ENCODE measurements at places on chromosomes 6 and 20. TPM values are rescaled to one million over a fixed set of nuclear protein-coding genes. Genes with fewer than 3 reads are reported as not detected.

HLA-DMB gene
- total RNA-seq = 6.6 TPM

DNA sequence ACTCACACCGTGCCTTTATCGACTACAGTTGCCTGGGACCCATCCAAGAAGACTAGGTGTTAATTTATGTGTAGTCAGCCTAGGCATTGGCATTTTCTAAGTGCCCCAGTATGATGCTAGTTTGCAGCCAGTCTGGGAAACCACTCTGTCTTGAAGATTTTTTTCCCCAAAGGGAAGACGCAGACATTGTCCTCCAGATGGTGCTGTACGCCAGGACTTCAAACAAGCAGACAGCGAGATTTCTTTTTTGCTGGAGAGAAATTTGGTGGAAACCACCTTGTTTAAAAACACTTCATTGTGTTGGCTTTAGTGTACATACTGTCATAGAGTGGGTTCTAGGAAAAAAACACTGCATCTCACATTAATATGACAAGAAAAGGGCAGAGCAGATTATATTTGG is 30.0 kb downstream of the ALDH5A1 start:
- DNase-seq = peak; percentile 51

DNA sequence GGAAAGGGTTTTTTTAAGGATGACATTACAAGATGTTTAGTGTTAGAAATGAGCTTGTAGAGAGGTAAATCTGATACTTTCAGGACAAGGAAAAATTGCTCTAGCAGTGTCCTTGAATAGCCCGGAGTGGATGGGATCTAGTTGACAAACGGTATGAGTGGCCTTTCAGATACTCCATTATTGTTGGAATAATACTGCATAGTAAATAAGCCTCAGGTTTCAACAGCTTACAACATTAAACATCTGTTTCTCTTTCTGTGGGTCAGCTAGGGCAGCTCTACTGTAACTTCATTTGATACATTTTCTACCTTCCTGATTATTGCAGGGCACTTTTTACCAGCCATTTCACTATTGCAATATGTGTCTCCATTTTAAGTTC is 118.0 kb downstream of the B3GAT2 start:
- no peak for DNase-seq

GRCh38 chr20:21798384-21798783 is 92.9 kb downstream of the PAX1 start:
- DNase-seq = no peak

DNA sequence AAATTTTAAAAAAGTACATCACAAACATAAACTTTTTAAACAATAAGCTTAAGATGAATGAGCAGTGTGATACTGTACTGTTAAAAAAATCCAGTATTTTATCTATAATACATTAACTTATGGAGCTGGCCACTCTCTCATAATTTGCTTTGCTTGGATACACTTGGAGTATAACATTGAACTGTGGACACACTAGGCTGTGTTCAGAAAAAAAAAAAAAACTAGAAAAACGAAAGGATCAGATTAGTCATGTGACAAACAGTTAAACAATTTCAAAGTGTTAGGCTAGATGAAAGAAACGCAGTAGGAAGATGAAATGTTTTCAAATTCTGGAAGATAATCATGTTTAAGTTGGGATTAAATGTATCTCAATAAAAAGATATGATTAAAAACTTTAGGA is 220.0 kb downstream of the GRIK2 start:
- DNase-seq = no peak

- DNase-seq = no peak
These were observed 9.9 kb downstream of the LAMA5 start for GRCh38 chr20:62357187-62357667.

DNA sequence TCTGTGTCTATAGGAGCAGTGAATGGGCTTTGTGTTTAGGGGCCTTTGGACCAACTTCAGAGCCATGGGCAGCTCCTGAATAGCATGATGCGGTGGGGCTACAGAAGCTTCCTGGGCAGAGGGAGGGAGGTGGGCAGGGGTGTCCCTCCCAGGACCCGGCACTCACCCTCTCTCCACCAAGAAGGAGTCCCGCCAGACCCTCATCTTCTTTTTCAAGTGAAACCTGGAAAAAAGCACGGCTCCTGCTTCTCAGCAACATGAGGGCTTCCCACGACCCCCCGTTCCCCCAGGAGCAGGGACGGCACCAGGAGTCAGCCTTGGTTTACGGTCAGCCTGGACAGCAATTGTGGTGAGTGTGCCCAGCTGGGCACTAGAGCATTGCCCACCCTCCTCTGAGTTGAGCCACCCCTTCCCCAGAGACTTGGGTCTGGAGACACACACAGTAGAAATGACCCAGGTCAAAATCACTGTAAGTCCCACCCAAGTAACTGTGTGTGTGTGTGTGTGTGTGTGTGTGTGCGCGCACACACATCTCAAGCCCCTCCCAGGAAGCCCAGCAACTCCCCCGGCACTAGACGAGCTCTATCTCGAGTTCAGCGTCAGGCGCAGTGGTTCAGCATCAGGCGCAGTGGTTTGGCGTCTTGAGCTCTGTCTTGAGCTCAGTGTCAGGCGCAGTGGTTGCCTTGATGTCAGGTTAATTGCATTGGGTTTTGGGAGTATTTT is 108.2 kb downstream of the SULF2 start:
- no peak for DNase-seq

GRCh38 chr6:114108119-114109002 is 137.4 kb upstream of the HDAC2 start:
- peak; percentile 59 for DNase-seq
